GM20000 (cell line): ENCODE measurements at places on chromosomes 5 and 9.

DNA sequence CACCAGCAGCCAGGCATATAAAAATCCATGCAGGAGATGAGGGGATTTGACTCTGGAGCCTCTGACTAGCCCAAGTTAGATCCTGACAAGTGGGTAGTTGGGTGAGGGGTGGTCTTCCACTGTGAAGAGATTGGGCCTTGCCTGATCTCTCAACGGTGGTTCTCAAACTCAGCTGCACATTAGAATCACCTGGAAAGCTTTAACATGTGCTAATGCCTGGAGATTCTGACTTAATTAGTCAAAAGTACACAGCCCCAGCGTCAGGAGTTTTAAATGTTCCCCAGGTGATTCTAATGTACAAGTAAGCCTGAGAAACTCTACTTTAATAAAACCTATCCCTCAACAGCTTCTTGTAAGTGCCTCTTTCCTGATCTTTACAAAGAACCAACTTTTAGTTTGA, 57.5 kb downstream of the GCNT4 start:
- no peak for DNase-seq

DNA sequence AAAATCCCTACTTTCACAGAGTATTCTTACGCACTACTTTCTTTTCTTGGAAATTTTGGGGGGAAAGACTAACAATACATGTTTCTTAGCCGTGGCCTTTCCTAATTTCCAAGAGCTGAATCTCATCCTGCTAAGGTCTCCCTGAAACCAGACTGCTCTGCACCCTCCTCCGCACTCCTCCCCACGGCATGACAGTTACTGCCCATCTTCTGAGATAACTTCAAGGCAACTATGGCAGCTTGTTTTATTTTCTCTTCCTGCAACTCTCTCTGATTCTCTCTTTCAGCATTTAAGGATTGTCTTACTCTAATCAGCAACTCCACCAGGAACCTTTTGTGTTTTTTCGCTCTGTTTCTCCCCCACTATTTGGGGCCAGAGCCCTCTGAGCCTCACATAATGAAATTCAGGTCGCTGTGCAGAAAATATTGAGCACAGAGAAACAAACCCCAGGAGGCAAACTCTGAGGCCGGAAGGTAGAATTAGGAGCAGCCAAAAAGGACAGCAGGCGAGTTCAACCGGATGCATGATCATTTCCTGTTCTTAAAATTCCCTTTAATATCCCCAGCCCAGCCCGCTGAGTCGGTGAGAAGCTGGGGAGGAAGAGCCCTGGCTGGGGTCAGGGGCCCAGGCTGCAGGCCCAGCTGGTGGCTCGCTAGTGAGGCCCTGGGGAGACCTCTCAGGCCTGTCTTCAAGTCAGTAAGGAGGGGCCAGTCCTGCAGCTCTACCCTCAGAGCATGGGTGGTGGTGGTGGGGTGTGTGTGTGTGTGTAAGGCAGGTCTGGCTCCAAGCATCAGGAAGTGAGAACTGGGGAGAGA, 213.6 kb upstream of the S1PR3 start:
- no peak for DNase-seq

GRCh38 chr5:10779592-10779991, 18.6 kb upstream of the DAP start:
- DNase-seq, result no peak

GRCh38 chr9:134980516-134980915, 62.8 kb upstream of the FCN1 start:
- no peak for DNase-seq

GRCh38 chr5:102243213-102243612, 52.9 kb downstream of the SLCO4C1 start:
- no peak for DNase-seq

DNA sequence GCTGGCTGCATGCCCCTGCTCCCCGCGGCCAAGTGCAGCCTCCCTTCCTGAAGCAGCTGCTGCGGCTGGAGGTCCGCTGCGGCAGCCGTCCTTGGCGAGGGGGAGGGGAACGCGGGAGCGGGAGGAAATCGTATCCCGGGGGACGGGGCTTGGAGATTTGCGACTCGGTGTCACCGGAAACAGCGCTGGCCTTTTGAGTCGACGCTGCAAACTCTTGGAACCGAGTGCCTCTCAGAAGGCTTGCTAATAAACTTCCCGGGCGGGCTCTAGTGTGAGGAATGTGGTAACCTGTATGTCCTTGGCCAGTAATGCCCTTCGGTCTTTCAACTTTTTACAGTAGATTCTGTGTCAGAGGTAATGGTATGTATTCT, 82.7 kb downstream of the PTPDC1 start:
- DNase-seq, result no peak

DNA sequence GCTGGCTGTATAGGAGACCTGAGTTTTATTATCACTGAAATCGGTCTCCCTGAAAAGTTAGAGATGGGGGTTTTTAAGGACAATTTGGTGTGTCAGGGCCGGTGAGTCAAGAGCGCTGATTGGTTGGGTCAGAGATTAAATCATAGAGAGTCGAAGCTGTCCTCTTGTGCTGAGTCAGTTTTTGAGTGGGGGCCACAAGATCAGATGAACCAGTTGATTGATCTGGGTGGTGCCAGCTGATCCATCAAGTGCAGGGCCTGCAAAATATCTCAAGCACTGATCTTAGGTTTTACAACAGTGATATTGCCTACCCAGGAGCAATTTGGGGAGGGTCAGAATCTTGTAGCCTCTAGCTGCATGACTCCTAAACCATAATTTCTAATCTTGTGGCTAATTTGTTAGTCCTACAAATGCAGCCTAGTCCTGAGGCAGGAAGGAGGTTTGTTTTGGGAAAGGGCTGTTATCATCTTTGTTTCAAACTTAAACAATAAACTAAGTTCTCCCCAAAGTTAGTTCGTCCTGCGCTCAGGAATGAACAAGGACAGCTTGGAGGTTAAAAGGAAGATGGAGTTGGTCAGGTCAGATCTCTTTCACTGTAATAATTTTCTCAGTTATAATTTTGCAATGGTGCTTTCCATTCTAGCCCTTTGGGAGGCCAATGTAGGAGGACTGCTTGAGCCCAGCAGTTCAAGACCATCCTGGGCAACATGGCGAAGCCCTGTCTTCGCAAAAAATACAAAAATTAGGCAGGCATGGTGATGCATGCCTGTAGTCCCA, 31.6 kb upstream of the RFK start:
- no peak for DNase-seq

DNA sequence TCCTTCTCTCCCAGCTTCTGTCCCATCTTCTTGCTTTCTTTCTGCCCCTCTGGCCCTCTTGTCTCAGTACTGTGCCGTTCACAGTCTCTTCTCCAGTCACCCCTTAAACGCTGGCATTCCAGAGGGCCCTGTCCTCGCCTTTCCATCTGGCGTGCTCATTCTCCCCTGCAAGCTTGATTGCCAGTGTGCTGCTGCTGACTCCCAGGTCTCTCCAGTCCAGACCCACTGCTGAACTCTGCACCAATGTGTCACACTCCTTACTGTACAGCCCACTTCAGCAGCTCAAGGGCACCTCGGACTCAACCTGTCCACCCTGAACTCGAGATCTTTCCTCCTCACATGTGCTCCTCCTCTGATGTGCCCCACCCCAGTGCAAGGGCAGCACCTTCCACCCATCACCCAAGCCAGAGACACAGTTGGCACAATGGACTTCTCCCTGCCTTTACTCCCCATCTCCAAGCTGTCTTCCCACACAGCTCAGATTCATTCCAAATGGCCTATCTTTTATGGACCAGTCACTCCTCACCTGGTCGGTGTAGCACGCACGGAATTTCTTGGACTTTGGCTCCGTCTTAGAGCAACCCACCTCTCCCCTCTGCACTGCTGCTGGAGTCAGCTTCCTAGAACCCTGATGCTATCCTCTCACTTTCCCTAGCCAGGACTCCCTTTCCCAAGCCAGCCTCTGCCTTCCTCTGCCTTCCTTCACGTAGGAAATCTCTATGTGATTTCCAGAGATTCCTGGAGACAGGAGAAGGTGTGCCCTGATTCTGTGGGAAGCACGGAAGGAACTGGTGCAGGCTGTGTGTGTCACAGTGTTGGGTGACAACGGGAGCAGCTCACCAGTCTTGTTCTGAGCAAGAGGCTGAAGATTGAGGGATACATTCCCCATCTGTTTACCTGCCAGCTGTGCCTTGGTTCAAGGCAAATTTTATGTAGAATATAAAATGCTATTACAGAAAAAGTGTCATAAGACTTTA, 26.0 kb upstream of the SLC2A8 start:
- no peak for DNase-seq

DNA sequence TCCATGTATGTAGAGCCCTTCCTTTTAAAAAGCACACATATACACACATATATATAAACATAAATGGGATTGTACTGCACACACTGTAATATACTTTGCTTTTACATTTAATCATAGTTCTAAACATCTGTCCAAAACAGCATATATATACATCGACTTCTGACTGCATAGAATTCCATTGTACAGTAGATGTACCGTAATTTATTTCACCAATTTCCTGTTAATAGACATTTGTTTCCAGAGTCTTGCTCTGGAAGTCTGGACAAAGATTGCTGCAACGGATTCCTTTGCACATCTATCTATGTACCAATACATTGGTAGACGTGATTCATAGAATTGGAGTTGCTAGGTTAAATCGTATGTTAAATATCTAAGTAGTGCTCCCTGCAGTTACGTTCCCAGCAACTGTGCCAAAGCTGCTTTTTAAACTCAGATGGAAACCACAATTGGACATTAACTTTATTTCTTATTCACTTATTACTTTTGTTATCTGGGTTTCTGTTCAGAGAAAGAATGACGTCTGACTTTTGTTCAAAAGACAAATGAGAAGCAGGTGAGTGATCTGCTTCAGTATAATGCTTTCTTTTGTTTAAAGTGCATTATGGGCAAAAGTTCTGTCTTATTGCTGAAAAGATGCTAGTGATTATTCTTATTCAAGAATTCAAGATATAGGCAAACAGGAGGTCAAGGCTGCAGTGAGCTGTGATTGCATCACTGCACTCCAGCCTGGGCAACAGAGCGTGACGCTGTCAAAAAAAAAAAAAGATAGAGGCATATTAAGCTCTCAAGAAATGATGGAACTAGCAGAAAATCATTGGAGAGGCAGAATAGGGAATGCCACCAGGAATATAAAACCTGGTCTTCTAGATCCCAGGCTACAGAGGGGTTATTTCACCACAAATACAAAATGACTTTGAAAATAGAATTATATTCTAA, 138.2 kb downstream of the FGF1 start:
- no peak for DNase-seq

- no peak for DNase-seq
Observed at GRCh38 chr9:15421532-15421931, 1.1 kb upstream of the SNAPC3 start.
